ENCODE measurements at places on chromosomes 6 and 20.

DNA sequence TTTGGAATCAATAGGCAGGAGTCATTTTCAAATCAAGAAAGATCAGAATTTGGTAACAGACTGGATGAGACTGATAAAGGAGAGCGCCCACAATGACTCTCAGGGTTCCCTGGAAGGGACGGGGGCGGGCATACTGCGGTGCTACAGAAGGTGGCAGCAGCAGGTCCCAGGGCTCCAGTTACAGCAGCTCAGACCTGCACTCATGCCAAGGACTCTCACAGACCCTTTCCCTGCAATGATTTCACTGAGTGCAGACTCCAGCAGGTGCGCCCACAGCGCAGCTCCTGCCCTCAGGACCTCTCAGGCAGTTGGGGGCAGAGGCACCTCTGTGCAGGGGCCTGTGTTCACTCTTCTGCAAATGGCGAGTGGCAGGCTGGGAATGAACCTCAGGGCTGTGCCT, 359.8 kb downstream of the ZFAND3 start:
- DNase-seq, result no peak

DNA sequence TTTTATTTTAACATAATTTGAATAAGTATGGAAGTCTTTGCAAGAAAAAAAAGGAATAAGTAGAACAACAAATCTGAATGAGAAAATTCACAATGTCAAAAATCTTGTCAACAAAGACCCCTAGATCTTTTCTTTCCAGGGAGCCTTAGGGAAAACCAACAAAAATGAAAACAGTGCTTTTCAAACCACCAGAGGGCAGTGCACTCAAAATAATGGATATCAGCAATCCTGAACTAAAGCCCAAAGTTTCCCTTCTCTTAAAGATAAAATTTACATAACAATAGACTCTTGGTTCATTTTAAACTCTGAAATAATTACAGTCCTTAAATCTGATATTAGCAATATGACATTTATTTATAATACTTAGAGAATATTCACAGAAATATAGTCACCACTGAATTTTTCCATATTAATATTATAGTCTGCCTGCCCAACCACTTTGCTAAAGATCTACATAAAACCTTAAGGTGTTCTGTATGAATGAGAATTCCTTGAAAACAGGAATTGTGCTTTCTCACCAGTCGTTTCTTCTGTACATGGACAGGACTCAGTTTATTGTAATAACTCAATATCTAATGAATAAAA, 105.3 kb upstream of the BMP5 start:
- DNase-seq, result no peak

- DNase-seq, result no peak
Measured at GRCh38 chr20:32056708-32057483, 4.9 kb downstream of the HCK start.

- no peak for DNase-seq
Measured at GRCh38 chr6:159462431-159462830, 230.6 kb downstream of the SOD2 start.

DNA sequence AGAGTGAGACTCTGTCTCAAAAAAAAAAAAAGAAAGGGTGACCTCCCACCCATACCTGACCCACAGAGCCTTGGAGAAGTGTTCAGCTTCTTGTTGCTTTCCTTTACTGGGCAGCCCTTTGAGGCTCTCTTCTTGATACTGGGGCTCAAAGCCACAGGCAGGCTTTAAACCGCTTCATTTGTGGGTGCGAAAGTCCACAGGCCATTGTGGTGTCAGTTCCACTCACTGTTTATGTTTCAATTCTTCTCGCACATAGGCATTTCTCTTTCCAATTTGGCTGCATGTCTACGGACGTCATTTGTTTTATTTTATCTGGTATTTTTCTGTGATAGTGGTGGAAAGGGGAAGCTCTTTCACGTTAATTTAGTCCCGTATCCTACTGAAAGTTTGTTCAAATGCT, 34.6 kb downstream of the PPARD start:
- DNase-seq, result no peak

- no peak for DNase-seq
Measured at GRCh38 chr20:54284928-54285704, 77.2 kb downstream of the PFDN4 start.

- no peak for DNase-seq
Measured at GRCh38 chr6:46606338-46606737, 46.3 kb downstream of the CYP39A1 start.

- no peak for DNase-seq
Measured at GRCh38 chr20:2692036-2692885, at the start of gene EBF4. TSS of gene EBF4 (plus strand) at chr20:2692780. CDS start at chr20:2693646, 866 bp downstream.

GRCh38 chr6:1856381-1856780, 246.7 kb downstream of the FOXC1 start:
- DNase-seq, result no peak

- DNase-seq, result no peak
Measured at GRCh38 chr20:58978351-58979190, 2.5 kb upstream of the NELFCD start.

- no peak for DNase-seq
Measured at GRCh38 chr6:145755682-145756081, 20.4 kb upstream of the EPM2A start.

- no peak for DNase-seq
Measured at GRCh38 chr6:29763491-29764289, 40.5 kb downstream of the HLA-F start.

DNA sequence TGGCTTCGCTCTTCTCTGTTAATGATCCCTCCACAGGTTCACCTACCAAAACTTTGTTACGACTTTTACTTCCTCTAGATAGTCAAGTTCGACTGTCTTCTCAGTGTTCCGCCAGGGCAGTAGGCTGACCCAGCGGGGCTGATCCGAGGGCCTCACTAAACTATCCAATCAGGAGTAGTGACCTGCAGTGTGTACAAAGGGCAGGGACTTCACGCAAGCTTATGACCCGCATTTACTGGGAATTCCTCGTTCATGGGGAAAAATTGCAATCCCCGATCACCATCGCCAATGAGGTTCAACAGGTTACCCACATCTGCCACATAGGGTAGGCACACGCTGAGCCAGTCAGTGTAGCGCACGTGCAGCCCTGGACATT, 771.4 kb upstream of the DEFB115 start:
- no peak for DNase-seq

- DNase-seq, result no peak
Measured at GRCh38 chr6:3584606-3585005, 127.8 kb upstream of the SLC22A23 start.
